ENCODE measurements at places on chromosomes 6 and 20.

DNA sequence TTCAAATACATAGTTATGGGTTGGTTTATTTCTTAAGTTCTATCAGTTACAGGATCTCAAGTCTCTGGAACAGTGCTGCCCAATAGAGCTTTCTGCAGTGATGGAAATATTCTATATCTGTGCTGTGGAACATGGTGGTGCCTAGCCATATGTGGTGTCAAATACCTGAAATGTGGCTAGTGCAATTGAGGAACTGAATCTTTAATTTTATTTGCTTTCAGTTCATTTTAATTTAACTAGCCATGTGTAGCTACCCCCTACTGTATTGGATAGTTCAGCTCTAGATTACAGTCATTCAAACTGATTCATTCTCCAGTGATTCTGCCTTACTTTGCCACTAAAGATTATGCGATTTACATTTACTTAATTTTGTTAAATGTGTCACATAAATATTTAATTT, 503.2 kb downstream of the CDKAL1 start:
- DNase-seq, result no peak

DNA sequence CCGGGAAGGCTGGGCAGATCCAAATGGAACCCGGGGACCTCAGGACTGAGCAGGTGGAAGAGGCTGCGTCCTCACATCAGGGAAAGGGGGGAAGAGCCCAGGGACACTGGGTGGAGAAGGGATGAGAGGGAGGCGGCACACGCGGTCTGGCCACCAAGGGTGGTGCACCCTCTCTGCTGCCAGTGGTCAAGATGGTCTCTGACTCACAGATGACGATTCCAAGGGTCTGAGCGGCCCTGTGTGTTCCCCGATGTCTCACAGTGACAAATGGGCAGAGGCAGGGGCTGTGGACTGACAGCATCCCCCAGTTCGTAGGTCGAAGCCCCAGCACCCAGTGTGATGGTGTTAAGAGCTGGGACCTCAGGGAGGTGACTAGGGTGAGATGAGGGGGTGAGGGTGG, 32.1 kb downstream of the SLCO4A1 start:
- DNase-seq, result no peak

DNA sequence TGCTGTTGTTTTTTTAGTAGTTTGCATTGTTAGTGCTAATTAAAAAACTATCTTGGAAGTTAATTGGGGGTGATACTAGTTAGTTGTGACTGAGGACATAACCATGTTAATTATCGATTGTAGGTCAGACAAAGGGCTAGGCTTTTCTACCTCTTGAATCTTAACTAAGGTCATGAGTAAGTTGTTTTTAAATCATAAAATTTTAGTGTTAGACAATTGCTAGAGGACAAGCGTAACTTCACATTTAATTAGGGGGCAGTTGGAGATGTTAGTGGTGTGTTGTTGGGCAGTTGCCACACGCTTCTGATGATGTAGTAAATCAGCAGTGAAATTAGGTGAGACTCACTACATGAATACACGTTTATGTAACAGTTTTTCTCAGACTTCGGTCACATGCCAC, 619.1 kb upstream of the FLRT3 start:
- no peak for DNase-seq

- no peak for DNase-seq
Observed at GRCh38 chr6:45677381-45678284, 299.9 kb upstream of the SUPT3H start.

GRCh38 chr6:153031335-153031955, 28.9 kb upstream of the MTRF1L start:
- DNase-seq, result no peak

DNA sequence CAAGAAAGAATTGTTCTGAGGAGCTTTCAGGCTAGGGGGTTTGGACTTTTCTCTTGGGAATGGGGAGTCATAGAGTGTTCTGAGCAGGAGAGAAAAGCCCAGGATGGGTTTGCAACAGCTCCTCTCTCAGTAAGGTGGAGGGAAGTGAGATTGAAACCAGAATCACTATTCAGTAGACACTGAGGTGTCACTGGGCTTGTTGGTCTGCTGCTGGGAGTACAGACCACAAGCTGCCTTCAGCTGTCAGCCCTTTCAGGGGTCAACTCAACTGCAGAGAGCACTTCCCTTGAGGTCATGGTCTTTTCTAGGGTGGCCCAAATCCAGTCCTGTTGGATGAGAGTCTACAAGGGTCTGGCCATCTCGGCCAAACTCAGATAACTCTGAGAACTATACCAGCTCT, 12.9 kb upstream of the FOXA2 start:
- DNase-seq, result no peak

DNA sequence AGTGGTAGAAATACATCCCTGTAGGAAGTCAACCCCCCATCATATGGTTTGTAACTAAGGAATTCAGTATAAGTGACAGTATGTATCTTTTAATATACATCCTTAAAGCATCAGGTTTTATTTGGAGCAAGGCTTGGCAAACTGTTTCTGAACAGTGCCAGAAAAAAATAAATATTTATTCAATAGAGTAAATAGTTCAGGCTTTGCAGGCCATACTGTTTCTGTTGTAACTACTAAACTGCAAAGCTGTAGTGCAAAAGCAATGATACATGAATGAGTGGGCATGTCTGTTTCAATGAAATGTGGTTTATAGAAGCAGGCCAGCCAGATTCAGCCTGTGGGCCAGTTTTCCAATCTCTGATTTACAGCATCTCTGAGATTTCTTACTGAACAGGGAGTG, 977 bp downstream of the MEI4 start:
- DNase-seq, result no peak

- no peak for DNase-seq
Observed at GRCh38 chr20:59149678-59150504, 13.7 kb upstream of the ZNF831 start.

DNA sequence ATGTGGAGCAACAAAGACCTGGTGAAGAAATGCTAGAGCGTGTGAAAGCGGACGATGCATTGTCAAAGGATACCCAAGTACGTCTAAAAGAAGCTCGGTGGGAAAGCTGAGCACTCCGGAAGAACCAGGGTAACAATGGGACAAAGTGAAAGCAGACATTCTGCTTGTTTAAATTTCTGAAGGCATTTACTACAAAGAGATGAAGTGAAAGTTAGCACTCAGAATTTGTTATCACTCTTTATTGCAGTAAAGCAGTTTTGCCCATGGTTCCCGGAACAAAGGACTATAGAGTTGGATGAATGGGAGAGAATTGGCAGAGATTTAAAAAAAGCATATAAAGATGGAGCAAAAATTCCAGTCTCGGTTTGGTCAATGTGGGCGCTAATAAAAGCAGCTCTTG, 12.8 kb upstream of the IRAK1BP1 start:
- DNase-seq, result no peak

- no peak for DNase-seq
Observed at GRCh38 chr20:9329355-9330101, 184.9 kb upstream of the LAMP5 start.

DNA sequence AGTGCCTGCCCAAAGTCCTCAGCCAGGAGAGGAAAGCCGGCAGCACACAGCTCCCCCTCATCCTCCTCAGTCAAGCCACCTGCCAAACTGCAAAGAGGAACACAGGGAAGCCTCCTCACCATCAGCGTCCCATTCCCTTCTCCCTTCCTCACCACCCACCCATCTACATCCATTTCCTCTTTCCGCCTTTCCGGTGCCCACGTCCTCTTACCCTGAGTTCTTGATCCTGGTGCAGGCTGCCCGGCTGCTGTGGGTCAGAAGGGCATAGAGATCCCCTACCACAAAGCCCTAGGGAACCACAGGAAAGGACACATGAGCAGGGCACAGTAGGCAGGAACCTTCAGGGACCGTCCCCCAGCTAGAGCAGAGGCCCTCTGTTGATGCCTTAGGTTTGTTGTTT, 6.0 kb downstream of the GNMT start:
- no peak for DNase-seq

GRCh38 chr6:91075244-91075976, 488.5 kb upstream of the MAP3K7 start:
- DNase-seq, result no peak

- DNase-seq, result no peak
Observed at GRCh38 chr20:14687313-14687712, 349.9 kb upstream of the FLRT3 start.

DNA sequence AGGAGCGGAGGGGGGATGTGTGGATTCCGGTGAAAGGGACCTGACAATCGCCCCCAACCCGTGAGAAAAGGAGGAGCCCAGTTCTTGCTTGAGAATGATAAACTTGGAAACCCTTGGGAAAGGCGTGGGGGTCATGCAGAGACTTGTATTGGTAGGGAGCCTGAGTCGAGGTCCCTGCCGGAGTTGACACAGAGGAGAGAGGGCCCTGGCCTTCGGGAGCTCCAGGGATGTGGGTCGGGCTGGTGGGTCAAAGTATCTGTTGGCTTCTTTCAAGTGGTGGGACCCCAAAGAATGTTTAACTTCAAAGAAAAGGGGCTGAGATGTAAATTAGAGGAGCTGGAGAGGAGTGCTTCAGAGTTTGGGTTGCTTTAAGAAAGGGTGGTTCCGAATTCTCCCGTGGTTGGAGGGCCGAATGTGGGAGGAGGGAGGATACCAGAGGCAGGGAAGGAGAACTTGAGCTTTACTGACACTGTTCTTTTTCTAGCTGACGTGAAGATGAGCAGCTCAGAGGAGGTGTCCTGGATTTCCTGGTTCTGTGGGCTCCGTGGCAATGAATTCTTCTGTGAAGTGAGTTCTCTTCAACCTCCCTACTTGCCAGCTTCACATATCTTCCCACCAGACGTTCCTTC, 571 bp downstream of the CSNK2B start:
- no peak for DNase-seq

DNA sequence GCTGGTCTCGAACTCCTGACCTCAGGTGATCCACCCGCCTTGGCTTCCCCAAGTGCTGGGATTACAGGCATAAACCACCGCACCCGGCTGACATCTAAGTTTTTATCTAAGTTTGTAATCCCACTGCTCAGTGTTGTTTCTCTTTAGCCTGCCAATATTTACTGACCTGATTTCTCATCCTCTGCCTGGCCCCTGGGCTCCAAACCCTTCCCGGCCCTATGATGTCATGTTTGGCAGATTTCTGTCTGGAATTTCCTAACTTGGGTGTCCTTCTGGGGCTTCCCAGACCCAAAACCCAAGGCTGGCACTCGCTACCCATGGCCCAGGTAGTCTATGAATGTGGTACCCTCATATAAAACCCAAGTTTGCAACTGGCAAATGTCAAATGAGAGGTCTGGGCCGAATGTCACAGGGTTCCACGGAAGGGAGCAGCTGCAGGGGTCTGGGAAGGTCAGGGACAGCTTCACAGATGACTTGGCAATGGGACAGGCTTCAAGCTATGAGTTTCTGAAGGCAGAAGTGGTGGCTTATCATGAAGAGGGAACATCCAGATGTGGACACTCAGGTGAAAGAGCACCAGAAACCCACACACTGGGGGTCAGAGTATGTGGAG, 54.9 kb downstream of the TMEM170B start:
- no peak for DNase-seq

GRCh38 chr6:121760745-121761144, 325.3 kb downstream of the GJA1 start:
- DNase-seq, result no peak

DNA sequence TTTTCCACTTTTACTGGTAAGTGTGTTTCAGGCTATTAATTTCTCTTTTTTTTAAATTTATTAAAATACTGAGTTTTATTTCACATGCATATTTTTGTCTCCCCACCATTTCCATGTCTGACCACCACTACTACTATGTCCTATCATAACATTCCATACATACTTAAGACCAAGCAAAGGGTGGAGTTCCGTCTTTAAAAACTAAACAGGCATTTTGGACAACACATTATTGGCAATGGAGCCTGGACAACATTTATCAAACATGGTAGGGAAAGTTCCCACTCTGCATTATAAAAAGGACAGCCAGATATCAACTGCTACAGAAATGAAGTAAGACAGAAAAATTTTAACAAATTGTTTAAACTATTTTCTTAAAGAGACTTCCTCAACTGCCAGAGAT, 91.9 kb downstream of the LMBRD1 start:
- DNase-seq, result no peak

GRCh38 chr6:134177753-134178160, 125.3 kb upstream of the SLC2A12 start:
- DNase-seq, result no peak

DNA sequence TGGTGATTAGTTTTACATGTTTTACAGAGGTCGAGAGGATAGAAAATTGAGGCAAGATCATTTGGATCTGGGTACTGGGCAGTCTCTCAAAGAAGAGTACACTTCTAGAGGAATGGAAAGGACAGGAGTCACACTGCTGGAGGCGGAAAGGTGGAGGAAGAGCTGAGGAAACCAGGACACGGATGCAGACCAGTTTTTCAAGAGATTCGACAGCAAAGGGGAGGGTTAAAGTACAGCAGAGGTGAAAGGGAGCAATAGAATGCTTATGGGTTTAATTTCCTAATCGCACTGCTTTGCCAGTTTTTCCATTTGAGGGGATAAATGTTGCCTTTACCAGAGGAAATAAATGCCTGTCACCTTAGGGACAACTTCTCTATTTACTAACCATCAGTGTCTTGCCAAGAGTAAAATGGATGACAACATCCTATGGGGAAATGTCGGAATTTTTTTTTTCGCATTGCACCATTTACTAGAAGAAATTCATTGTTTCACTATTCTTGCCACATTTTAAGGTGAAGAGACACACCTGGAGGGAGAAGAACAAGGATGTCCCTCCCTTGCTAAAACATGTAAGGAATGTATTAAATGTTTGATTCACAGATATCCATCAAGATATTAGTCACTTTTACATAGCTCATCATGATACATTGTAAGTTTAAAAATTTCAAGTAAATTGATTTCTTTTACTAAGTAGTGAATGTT, 226.6 kb downstream of the COL12A1 start:
- no peak for DNase-seq

- DNase-seq, result no peak
Observed at GRCh38 chr20:34536798-34537394, 20.7 kb downstream of the DYNLRB1 start.

DNA sequence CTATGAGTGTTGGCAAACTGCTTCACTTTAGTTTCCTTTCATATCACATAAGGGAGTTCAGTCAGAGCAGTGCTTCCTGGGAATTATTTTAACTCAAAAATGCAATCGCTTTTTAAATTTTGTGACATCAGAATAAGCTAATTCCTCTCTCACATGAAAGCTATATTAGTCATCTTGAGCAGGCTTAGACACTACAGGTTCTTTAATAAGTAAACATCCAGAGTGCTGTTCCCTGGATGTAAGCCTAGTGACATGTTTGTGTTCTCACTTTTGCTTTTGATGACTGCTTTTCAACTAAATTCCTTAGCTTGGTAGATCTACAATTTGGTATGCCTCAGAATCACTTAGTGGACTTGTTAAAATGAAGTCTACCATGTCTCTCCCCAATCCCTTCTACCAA, 252.7 kb upstream of the POU3F2 start:
- DNase-seq, result no peak

GRCh38 chr20:62878244-62879038, 16.8 kb upstream of the TCFL5 start:
- DNase-seq, result no peak

Data from T1000 (cell line).